ENCODE measurements at places on chromosomes 12 and 14. TPM values are rescaled to one million over a fixed set of nuclear protein-coding genes. Genes with fewer than 3 reads are reported as not detected.

ORAI1 gene
- polyA plus RNA-seq, result 39.5 TPM

GTF2H3 gene
- 32.5 TPM for polyA plus RNA-seq

CLBA1 gene
- polyA plus RNA-seq, result 6.1 TPM

NELL2 gene
- 12.3 TPM for polyA plus RNA-seq

ZBTB42 gene
- polyA plus RNA-seq, result 6.8 TPM

CFAP54 gene
- polyA plus RNA-seq, result 0.39 TPM

OVCH1 gene
- 0.13 TPM for polyA plus RNA-seq

PPFIBP1 gene
- polyA plus RNA-seq, result 37.9 TPM

B4GALNT3 gene
- polyA plus RNA-seq, result 8.6 TPM

EMP1 gene
- 192 TPM for polyA plus RNA-seq

CCDC198 gene
- polyA plus RNA-seq, result not detected

GRCh38 chr14:46887144-46887543 is 235.6 kb upstream of the RPL10L start:
- DNase-seq, result no peak

DNA sequence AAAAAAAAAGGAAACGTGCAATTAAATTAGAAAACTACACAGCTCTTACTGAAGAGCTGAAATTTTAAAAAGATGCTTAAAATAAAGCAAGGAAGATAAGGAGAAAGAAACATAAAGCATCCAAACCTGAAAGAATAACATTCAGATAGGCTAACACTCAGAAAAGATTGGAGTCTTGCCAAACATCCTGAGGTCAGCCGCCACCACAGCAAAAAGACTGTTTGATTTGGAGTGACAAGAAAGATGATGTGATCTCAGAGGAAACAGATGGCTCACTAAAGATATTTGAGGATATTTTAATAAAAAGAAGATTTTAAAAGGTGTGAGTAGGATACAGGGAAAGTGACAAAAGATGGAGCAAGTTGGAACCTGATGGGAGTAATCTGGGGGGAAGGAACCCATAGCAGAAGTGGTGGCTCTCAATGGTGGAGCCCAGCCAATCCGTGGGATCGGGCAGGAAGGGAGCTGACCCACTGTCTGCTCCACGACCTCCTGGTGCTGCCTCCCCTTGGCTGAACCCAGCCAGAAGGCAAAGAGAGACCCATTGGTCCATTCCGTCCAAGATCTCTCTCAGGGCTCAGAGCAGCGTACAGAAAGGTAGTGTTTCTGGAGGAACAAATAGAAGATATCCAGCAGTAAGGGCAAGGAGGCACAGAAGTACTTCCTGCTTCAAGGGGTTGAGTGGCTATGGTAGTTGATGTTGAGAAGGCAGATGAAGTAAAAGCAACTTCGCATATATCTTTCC is 469.6 kb downstream of the RGS6 start:
- no peak for DNase-seq

DNA sequence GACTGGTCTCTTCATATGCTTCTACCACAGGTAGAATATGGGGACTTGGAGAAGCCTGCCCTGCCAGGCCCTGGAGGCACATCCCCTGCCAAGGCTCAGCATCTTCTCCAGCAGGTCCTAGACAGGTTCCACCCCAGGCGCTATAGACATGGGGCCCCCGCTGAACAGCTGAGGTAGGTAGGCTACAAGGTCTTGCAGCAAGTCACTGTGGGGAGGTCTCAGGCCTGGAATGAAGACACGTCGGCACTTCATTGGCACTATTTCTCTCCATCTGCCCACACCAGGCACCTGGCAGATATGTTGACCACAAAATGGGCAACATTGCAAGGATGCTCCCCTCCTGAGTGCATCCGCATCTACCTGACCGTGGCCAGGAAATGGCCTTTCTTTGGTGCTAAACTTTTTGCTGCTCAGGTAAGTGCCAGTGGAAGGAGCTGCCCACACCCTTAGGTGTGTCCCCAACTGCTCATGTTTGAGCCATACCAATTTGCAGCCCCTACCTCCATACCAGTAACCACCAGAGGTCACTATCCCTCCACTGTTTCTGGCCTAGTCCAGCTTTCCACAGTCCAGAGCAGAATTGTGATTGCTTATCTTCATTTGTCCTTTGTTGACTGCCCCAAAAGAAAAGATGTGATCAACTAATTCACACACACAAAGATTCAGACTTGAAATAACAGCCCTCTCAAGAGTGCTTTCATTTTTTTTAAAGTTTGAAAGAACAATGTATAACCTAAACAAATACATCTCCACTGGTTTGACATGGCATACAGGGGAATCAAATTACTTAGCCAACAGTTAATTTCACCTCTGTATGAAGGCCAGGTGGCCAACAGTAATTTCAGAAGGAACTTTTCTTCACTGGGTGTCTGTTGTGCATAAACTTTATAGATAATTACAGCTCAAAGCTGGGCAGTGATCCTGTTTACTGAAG is 16.1 kb downstream of the PIGH start:
- DNase-seq, result peak; percentile 50

DNA sequence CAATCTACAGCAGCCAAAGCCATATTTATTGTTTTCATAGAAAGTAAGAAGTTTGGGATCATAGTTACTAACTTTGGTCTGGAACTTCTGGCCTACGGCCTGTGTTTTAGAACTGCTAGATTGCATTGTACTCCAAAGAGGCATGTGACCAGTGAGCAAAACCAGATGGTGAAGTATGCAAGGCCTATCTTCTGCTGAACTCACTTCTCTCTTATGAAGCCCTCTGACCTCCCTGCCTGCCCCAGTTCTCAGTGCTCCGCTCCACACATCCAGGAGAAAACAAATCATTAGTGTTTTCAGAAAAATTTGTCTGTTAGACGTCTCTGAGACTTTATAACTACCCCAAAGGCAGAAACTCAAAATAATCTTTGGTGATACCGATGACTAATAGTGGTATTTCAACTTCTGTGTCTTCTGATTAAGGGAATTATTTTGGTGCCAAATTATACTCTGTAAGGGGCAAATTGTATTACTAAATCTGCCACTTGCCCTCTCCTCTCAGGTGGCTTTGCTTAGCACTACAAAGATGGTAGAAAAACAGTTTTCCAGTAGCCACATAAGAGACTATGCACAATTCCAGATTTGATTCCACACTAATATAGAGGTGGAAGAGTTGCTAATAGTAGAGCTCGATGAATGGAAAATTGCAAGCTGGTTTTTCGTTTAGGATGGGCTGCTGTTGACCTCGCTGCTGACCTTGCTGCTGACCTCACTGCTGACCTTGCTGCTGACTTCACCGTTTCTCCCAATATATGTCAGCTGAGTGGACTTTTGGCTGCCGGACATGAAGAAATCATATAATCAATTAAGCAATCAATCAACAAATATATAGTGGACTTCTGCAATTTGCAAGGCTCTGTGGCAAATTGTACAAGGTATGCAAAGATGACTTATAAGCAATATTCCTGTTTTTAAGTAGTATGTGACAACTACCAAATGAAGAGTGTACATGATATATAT is 147.5 kb downstream of the KITLG start:
- DNase-seq, result no peak

DNA sequence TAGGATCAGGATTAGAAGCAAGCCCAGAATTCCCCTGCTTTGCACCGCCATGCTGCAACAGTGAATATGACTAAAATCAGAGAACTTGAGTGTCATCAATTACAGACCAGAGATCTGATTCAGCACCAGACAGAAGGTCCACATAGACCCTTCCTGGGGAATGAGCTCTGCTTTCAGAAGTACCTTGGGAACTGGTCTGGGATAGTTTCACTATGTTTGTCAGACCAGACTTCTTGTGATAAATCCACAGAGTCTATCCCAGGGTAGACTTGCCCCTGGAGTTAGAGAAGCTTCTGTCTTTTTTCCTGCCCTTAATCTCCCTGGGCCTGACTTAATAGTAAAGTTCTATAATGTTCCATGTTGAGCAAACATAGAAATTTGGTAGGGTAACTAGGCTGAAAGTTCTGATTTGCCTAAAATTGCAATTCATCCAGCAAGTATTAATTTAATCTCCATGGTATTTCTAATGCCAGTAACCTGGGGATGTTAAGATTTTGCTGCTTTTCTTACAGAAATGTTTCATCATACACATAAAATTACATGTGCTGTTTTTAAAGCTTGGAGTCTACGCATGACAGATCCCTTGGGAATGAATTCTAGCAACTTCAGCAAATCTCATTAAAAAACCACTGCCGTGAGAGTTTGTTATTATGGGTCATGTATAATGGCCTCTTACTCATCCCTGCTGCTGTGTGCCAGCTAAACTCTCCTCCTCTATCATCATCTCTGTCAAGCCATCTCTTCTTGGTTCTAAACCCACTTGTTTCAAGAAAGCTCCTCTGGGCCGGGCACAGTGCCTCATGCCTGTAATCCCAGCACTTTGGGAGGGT is 61.3 kb upstream of the METAP2 start:
- DNase-seq, result no peak

GRCh38 chr14:49187799-49188198 is 398.4 kb downstream of the RPS29 start:
- DNase-seq, result no peak

DNA sequence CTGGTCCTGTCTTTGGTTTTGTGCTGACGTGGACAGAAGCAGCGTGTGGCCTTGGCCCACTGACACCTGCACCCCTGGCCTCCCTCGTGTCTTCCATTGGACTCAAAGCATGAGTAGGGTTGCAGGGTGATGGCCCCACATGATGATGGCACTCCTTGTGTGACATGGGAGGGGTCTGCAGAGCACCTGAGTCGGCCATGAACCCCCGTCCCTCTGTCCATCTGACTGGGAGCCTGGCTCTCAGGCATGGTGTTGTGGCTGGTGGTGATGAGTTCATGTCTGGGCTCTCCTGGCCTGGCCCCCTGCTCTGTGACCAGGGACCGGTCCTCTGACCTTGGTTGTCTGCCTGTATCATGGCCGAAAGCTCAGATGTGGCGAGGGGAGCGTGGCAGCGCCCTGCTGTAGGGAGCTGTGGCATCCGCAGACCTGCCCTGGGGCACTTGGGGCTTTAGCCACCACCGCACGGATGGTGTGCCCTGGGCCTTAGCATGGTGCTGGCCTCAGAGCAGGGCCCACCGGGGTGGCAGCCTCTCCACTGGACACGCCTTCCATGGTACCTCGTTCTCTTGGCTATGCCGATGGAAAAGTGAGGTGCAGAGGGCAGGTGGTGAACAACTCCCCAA is 16.7 kb downstream of the ULK1 start:
- no peak for DNase-seq

- DNase-seq, result no peak
These were observed 428.1 kb downstream of the ZFP36L1 start for GRCh38 chr14:68364792-68365192.

- DNase-seq, result no peak
These were observed 241.9 kb downstream of the PPFIA2 start for GRCh38 chr12:81517296-81517695.

DNA sequence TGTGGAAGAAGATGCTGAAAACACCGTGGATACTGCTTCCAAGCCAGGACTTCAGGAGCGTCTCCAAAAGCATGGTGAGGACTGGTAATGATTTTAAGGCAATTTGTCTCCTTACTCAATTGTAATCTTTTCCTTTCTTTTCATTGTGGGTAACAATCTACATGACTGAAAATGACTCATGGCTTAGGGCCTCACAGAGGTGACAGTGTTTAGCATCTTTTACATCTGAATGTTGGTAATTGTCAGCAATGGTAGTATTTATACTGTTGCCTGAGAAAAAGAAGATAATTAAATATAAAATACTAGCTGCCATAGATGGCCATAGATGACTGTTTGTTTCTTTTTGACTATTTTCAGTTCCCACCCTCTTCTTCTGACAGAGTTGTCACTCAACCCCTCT is 31.6 kb downstream of the TULP3 start:
- DNase-seq, result no peak

DNA sequence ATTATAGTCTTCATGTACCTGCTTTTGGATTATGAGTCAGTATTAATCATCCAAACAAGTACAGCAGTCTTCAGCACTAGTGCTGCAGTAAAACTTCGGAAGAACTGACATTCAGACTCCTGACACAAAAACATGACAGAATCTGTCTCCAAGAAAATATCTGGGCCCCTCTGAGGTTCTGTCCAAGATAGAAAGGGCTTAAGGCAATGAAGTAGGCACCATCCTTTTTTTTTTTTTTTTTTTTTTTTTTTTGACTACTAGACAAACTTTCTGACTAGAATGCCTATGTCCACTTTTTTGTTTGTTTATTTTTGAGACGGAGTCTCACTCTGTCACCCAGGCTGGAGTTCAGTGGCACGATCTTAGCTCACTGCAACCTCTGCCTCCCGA is 112.5 kb downstream of the MED13L start:
- DNase-seq, result no peak

- no peak for DNase-seq
These were observed 211.0 kb downstream of the SSPN start for GRCh38 chr12:26406391-26406790.

DNA sequence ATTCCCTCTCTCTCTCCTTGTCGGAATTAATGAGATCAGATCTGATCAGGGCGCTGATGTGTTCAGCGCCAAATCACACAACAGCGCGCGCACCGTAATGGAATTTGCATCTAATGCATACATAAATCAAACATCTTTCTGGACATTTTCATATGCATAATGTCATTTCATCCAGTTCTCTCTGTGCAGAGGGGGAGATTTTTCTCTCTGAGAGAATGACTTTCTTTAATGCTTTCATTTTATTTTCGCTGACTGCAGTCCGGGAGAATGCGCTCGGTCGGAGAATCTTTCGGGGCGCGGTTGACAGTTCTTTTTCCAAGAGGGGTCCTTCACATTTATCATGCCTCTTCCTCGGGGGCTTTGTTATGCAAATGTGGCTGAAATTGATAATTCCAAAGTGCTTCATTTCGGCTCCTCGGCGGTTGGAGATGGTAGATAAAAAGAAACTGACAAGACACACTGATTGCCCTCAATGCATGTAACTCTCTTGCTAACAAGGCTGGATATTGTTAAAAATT is 615.9 kb downstream of the VRK1 start:
- DNase-seq, result no peak

- DNase-seq, result no peak
These were observed 68.2 kb downstream of the E2F7 start for GRCh38 chr12:76997011-76997780.

DNA sequence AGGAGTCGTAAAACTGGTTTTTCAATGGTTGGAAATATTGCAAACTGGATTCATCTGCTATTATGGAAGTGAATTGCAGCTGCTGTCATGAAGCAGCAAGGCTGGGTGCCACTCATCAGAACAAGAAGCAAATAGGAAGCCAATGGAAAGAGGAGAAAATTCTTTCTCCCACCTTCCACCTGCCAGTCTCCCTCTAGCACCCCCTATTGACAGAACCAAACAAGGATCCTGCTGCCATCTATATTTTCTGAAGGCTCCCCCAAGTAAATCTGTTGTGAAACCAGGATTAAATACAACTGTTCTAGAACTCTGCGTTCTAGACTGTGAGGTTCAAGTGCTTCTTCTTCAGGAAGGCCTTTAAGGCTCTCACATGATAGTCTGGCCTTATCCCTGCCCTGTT is 286.6 kb downstream of the AACS start:
- no peak for DNase-seq

GRCh38 chr14:106302661-106303060 is 776.3 kb downstream of the TMEM121 start:
- DNase-seq, result no peak

GRCh38 chr12:103583008-103583407 is 4.1 kb upstream of the STAB2 start:
- no peak for DNase-seq

GRCh38 chr12:57119294-57120085 is 8.3 kb upstream of the STAT6 start:
- no peak for DNase-seq

Data from muscle of back (tissue), 13 donors.